ENCODE measurements at places on chromosomes 2 and 18.

- no peak within 1 kb of the TSS for H3K27ac ChIP-seq
- no peaks in the 10 kb centered on the region for H3K4me1 ChIP-seq
- peaks cover 4% of the 10 kb centered on the region for H3K36me3 ChIP-seq
- H3K4me3 ChIP-seq: no peak within 1 kb of the TSS
- DNase-seq: no peak
- H3K27me3 ChIP-seq: no peaks in the 10 kb centered on the region
Observed at GRCh38 chr18:4455113-4455811, at the start of gene DLGAP1. DLGAP1 (minus strand) TSS chr18:4455307.

DNA sequence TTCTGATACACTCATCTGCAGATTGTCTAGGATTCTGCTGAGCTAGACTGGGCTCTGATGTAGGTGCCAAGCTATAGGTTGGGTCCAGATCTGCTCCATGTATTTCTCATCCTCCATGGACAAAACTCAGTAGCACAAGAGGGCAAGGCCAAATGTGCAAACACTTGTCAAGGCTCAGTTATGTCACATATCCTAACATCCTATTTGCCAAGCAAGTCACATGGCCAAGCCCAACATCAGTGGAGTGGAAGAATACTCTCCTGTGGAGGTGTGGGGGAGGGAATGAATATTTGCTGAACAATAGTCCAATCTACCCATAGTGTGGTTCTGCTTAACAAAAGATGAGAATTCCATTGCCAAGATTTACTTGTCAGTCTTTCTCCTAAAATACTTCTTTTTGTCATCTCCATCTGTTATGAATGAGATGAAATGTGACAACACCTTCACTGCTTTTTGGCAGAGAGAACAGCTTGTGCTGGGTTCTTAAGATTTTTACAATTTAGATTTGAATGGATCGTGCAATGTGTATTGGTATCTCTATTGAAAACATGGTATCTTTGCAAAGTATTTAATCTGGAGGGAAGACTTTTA lies 89.9 kb downstream of the OXER1 start:
- no peak for DNase-seq
- H3K27me3 ChIP-seq: no peaks in the 10 kb centered on the region
- no peak overlapping the region for H3K4me3 ChIP-seq
- H3K36me3 ChIP-seq: peaks cover 6% of the 10 kb centered on the region
- no peaks in the 10 kb centered on the region for H3K4me1 ChIP-seq

DNA sequence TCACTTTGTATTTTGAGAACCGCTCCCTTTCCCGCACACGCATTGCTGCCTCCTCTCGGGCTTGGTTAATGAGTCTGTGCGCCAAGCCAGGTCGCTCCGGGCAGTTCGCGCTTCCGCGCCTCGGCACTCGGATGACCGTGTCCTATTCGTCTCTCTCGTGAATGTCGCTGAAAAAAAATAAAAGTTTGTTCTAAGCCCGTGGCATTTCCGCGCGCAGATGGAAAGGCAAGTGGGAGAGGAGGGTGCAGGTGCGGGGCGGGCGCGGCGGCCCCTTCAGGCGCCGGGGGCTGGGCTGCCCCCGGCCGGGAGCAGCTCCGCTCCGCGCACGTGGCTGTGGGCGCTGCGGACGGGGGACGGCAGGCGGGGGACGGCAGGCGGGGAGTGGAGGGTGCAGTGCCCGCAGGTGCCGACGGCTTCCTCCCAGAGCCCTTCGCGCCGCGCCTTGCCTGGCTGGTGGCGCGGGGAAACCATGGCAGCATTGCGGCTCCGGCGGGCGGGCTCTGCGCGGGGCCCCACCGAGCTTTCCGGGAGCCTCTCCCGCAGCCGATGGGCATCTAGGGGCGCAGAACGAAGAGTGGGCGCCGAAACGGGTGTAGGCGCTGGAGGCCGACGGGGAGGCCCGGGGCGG lies 159.6 kb upstream of the SIX2 start:
- DNase-seq: no peak
- peaks cover 32% of the 10 kb centered on the region for H3K27me3 ChIP-seq
- H3K4me1 ChIP-seq: peaks cover 17% of the 10 kb centered on the region
- H3K4me3 ChIP-seq: no peak overlapping the region

- H3K4me3 ChIP-seq: no peak overlapping the region
- no peak overlapping the region for H3K27ac ChIP-seq
- peaks cover 17% of the 10 kb centered on the region for H3K36me3 ChIP-seq
- no peak for DNase-seq
Observed at GRCh38 chr2:175170659-175171304, 2.8 kb upstream of the ATF2 start.

DNA sequence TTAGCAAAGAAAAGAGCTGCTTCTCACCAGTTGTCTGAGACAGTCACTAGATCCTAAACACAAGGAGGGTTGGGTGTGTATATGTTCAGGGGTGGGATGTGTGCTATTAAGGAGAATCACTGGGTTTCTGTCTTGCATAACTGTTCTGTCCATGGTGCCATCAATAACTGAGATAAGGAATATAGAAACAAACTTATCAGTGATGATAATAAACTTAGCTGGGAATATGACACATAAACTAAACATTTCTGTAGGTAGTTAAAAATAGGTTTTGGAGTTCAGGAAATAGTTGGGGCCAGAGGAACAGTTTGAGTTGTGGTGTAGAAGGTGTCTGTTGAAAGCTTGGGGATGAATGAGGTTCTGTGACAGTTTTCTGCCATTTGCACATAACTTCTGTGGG lies 17.4 kb downstream of the NAPG start:
- DNase-seq: no peak
- peak overlapping the region; percentile 1 for H3K27ac ChIP-seq
- peak overlapping the region; percentile 6 for H3K4me3 ChIP-seq
- H3K27me3 ChIP-seq: no peaks in the 10 kb centered on the region
- peaks cover 55% of the 10 kb centered on the region for H3K36me3 ChIP-seq
- peaks cover 19% of the 10 kb centered on the region for H3K4me1 ChIP-seq

DNA sequence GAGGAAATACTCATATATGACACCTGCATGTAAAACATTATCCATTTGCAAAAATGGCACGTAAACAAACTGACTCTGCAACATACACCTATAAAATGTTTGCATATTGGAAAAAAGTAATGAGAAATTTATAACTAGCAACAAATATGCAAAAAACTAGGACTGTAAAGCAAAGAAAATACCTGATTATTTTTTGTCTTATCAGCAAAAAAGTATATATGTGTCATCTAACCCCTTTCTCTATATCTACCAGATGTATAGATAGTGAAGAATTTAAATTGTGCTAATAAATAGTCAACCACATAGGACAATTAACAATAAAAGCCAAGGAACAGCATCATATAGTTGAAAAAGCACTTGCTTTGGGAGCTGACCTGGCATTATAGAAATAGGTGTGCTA lies 543.8 kb downstream of the LRP1B start:
- no peak overlapping the region for H3K27ac ChIP-seq
- DNase-seq: no peak

GRCh38 chr18:31577195-31577594 lies 14.5 kb upstream of the TTR start:
- H3K27ac ChIP-seq: no peak overlapping the region
- no peak for DNase-seq
- H3K4me3 ChIP-seq: no peak overlapping the region
- H3K27me3 ChIP-seq: no peaks in the 10 kb centered on the region
- no peaks in the 10 kb centered on the region for H3K4me1 ChIP-seq

GRCh38 chr2:241870611-241871537 lies 1.3 kb downstream of the RTP5 start:
- no peak overlapping the region for H3K4me3 ChIP-seq
- no peak overlapping the region for H3K27ac ChIP-seq
- no peak for DNase-seq
- no peaks in the 10 kb centered on the region for H3K27me3 ChIP-seq

Measured in HFFc6 (cell line).